ENCODE measurements at places on chromosomes 12 and 14.

DNA sequence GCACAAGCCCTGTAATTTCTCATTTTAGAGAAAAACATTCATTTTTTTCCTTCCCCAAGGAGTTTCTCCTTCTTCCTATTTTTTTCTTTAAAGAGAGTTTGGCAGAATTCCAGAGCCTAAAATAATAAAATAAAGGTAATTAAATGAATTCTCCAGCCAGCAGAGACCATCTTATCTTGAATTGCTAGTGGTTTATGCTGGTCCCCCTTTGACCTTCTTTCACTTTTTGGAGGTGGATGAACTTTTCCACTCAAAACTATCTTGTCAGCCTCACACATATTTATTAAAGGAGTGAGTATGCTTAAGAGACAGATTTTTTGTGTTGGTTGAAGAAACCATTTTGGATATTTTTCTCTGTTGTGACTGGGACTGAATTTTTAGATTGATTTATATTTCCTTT is 47.6 kb downstream of the ADIPOR2 start:
- no peak for DNase-seq

GRCh38 chr12:2265461-2266167 is 212.8 kb downstream of the CACNA1C start:
- peak; percentile 61 for DNase-seq

DNA sequence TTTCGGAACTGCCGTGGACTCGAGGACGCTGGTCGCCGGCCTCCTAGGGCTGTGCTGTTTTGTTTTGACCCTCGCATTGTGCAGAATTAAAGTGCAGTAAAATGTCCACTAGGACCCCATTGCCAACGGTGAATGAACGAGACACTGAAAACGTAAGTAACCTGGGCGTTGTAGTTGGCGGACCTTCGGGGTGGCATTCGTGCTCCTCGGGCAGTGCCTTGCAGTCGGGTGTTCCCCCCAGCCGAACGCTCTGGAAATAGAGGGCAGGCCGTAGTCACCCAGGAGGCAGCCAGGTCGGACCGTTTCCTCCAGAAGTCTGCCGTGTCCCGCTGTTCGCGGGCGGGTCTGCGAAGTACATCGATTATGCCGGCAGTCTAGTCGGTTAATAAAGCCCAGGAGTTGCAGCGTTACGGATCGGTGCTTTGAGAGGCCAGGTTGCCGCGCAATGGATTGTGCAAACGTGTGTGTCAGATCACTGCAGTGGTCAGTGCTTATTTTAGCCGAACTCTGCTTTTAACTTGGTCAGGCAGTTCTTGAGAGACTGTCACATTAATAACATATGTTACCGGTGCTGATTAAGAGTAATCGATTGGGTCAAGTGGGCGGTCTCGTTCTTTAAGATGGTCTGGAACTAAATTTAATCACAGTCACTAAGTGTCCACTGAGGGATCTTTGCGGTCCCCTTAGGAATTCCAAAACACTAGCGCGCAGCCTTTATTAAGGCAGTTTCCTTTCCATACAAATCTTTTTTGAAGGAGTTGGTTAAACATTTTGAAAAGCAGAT is 906 bp downstream of the MARK3 start:
- DNase-seq: no peak

- peak; percentile 8 for DNase-seq
Observed at GRCh38 chr14:74324931-74325361, 22.2 kb upstream of the ABCD4 start.

DNA sequence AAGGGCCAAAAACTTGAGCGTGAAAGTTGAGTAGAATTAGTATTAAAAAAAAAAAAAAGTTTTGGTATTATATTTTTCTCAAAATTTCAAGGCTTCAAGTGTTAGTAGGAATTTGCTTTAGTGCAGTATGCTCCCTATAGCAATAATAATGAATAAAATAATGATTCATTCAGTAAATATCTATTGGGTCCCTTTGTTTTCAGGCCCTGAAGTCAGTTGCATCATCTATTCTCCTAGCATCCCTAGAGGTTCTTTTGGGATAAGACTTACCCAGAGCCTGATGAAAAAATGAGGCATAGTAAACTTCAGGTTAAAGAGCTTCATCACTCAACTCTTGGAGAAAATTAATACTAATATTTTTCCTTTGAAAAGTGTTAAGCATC is 1.1 kb downstream of the KMT5A start:
- no peak for DNase-seq

DNA sequence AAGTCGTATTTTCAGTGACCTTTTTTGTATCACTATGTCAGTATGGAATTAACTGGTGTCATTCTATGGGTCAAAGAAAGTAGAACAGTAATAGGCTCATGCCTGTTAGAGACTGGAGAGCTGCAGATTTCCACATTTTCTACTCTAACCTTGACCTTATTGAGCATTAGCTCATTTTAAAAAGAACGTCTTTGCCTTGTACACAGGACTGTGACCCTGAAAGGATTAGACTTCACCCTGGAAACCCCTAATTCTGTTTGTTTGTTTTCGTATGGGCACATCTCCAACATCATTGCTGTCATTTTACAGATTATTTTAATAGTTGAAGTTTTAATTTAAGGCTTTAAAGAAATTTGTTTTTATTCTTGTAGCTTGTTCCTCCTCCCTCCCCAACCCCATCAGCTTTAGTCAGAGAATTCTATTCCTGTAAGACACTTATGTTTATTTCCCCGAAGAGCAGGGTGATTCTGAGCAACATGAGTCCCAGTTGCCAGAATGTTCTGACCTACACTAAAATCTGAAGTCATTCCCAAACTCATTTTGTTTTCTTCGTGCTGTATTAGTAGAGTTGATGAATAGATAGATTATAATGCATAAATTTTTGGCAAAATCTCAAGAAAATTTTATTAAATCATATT is 451.3 kb downstream of the FOXG1 start:
- DNase-seq: no peak

DNA sequence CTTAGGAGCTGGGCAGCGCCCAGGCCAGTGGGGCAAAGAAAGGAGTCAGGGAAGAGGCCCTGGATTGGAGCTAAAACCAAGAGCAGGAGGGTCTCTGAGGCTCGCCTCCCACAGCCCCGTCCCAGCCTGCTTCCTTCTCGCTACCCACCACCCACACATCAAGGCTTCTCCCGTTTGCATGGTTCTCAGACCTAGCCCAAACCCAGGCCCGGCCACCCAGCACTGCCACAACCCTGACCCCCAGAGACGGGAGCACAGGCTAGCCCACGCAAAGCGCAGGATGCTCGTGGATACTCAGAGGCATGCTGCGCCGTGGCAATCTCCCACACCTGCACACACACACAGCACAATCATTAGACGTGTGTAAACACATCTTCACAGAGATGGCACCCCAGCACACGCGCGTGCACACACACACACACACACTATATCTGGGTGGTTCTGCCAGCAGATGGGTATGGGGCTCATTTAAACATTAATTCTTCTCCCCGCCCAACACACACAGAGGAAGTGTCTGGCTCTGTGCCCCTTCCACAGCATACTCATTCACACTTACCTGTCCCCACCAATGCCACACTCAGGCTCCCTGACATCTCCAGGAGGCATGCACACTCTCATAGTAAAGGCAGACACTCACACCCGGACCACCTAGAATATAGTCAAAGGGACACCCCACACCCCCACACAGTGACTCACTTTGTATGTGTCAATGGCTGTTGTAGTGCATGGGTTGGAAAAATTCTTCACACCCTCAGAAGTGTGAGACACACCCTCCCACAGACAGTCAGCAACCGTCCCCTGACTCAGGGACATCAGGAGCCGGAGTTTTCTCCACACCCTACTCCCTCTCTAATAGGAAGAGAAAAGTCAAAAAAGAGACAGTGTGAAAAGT is 1.1 kb downstream of the CARMIL3 start:
- no peak for DNase-seq

- no peak for DNase-seq
Observed at GRCh38 chr12:114448618-114448933, 42.6 kb upstream of the TBX5 start.

GRCh38 chr12:49887091-49887490 is 16.6 kb downstream of the FAIM2 start:
- no peak for DNase-seq

DNA sequence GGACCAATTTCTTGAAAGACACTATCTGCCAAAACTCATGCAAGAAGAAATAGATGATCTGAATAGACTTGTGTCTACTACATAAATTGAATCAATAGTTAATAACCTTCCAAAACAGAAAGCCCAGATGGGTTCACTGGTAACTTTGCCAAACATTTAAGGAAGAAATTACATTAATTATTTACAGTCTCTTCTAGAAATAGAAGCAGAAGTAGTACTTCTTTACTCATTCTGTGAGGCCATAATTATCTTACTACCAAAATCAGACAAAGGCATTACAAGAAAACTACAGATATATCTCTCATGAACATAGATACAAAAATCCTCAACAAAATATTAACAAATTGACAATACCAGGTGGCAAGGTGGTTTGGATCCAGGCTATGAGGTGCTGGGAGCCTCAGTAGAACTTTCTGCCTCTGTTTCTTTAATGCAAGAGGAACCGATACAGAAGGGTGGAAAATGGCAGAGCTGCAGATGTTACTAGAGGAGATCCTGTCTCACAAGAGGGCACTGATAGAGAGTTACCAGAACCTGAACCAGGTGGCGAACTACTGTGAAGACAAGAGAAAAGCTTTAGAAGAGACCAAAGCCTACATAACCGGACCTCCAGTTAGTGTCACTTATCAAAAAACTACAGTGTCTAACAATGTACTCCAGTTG is 33.7 kb upstream of the KTN1 start:
- DNase-seq: no peak

GRCh38 chr12:102232446-102232845 is 34.8 kb upstream of the PMCH start:
- no peak for DNase-seq

DNA sequence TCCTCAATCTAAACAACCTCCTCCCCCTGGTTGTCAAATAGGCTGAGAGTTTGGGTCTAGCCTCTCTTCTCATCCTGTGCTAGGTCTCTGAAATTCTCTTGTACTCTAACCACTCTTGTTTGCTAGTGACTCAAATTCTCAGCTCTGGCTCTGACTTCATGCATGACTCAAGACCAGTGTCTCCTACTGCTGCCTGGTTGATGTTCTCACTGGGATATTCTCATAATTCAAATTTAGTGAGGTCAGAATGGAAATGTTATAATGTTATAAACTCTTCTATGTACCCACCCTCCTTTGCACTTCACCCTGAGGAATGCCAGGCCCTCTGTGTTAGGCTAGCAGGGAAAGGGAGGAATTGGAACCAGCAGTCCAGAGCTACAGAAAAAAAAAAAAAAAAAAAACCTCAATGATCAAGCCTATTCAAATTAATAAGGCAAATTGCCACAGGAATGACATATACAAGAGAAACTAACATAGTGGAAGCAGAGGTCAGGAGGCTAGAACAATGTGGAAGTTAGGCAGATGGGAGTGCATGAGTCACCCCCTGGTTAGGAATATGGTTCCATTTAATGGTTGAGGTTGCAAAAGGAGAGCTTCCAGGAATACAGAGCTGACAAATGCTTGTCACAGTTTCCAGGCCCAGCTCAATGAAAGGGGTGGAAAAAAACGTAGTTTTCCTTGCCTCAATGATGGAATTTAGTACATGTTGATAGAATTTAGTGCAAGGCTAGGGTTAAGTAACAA is 459.5 kb downstream of the RMST start:
- DNase-seq: no peak

- DNase-seq: peak; percentile 42
Observed at GRCh38 chr12:48285751-48286650, 64.7 kb downstream of the ZNF641 start.

DNA sequence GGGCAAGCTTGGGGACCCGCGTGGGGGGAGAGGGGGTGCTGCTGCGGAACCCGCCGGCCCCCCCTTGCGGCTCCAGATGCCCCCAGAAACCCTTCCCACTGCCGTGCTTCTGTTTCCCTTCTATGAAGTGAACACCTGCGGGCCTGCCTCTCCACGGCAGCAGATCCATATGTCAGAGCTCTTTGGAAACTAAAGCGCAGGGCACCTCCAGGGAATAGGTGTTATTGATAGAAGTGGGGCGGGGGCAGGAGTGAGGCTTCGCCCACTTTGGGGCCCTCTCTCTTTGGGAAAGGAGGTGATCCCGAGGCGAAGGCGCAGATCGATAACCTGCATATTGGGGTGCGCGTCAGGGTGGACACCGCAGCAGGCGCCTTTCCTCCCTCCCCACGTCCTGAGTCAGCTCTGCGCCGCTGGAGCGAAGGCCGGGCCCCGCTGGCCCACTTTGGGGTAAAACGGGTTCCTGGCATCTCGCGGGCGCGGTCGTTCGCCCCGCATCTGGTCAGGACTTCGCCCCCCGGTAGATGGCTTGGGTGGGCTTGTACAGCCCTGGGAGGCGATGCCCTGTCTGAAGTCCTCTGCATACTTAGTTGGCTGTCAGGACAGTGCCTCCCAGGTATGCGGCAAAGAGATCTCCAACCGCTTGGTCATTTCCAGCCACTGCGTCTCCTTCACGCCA is 524 bp downstream of the KMT5A start:
- DNase-seq: no peak
